ENCODE measurements at places on chromosomes 2 and 18. TPM values are rescaled to one million over a fixed set of nuclear protein-coding genes. Genes with fewer than 3 reads are reported as not detected.

Gene KIDINS220
- 151 TPM for total RNA-seq

Gene LOXHD1
- total RNA-seq = 0.22 TPM

DNA sequence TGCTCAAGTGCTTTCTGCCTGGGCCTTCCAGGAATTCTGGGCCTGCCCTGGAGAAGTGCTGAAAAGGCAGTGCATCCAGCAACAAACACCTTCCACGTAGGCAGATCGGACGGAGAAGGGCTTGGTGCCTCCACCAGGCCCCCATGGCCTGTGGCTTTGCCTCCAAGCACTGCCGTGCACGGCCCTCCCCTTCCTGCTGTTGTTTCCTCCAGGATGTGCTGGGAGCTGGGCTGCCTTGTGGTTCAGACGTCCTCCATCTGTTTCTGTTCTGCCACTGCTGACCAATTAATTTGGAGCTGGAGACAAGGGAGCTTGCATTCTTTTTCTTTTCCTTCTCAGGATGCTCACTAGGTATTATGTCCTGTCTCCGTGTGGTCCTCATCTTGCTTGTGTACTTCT lies 197.0 kb downstream of the HRH4 start:
- DNase-seq = no peak

DNA sequence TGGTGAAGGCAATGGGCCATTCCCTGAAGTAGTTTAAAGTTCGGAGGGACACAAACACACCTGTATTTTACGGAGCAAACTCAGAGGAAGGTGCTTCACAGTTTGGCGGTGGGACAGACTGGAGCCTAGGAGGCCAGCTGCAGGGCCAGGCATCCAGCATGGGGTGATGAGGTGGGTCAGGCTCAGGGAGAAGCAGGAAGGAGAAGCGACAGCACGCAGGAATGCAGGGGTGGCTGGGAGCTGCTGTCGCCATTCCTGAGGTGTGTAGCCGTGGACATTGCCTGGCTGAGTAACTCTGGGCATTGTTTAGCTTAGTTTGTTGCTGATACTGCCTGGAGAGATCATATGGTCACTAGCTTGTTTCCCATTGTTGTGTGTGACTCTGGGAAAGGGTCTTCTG lies 35.8 kb upstream of the METTL21A start:
- no peak for DNase-seq

- peak; percentile 36 for DNase-seq
Observed at GRCh38 chr2:239075918-239076758, 228.3 kb downstream of the TWIST2 start.

GRCh38 chr18:55665506-55665905 lies 77.5 kb upstream of the TCF4 start:
- DNase-seq = no peak

DNA sequence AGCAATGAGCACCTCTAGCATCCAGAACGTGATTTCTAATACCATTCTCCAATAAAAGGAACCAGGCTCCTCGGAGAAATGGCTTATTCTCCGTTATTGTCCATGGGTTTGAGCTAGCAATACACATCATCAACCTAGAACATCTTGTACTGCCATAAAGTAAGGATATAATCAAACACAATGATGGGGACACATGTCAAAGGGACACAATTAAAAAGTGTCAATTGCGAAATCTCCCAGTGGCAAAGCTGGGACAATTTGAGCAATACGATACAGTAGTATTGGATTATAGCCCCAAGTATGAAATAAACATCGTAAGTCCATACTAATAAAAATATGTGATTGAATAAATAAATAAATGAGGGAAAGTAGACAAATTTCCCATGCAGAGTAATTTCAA lies 108.4 kb downstream of the CTNNA2 start:
- no peak for DNase-seq

All from spinal cord (tissue), 10 donors.